ENCODE measurements at places on chromosomes 1 and 21.

GRCh38 chr1:7856345-7856744, 3.5 kb upstream of the UTS2 start:
- DNase-seq: peak; percentile 12

DNA sequence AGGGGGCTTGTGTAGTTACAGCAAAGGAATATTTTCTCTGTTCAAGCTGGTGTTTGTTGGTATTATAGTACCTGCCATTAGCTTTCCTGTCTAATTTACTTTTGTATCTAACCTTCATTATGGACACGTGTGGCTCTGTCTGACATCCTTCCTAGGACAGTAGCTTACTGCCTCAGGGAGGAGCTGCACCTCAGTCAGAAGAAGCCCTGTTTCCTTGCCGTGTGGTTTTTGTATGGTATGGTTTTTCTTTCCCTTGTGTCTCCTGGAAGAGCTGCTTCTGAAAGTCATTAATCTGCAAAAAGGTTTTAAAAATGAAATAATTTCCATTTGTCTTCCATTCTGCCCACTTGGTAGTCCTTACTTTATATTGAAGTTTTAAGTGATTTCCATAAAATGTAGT, 17.4 kb upstream of the CRB1 start:
- no peak for DNase-seq

GRCh38 chr1:230030122-230030821, 36.8 kb upstream of the GALNT2 start:
- no peak for DNase-seq

DNA sequence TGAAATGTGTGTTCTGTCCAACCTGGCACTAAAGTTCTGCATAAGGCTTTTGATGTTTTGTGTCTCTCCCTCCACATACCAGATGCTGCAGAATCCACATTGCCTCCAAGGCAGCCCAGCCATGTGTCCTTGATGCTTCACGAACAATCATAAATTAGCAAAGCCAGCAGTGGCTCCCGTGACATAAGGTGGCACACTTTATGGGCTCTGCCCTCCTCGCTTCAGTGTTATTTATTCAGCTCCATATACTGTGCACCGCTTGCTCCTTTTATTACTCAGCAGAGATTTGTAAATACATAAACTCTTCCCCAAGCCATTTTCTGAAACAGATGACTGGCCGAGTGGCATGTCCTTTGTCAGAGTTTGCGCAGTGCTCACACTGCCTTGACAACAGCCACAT, 112.8 kb upstream of the SLC35F3 start:
- DNase-seq: peak; percentile 8

GRCh38 chr1:99965646-99966375, 4.0 kb upstream of the SLC35A3 start:
- no peak for DNase-seq

DNA sequence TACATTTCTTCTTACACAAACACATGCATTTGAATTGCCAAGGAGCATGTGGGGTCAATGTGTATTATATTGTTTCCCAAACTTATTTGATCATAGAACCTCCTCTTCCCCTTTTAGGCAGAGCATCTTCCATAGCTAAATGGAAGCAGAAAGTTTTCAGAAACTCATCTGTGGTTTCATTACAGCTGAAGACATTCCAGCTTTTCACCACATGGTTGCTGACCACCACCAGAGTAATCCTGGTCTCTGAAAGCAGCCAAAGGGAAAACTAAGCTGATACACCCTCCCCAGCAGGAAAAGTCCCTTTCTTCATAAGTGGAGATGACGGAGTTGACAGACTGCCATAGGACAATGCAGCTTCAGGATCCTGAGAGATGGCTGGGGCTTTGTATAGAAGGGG, 30.2 kb upstream of the OTUD3 start:
- DNase-seq: no peak

DNA sequence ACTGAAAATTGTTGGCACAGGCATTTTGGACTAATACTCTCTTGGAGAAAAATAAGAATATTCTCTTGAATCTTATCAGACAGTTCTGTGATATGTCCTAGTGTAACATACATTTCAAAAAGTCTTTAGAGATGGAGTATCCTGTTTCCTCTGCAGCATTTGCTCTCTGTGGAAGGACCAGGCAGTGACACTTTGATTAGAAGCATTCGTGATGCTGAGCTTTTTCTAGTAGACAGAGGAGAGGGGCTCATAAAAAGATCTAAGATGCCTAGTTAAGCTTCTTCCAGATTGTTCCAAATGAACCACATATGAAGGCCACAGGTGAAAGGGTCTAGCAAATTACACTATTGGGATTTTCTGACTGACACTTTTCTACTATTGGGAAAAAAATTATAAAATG, 120.3 kb downstream of the C1orf21 start:
- DNase-seq: no peak

- no peak for DNase-seq
Measured at GRCh38 chr1:173191011-173191705, 16.0 kb downstream of the TNFSF4 start.

GRCh38 chr1:235882816-235883215, 16.1 kb upstream of the LYST start:
- DNase-seq: no peak

GRCh38 chr1:162736633-162737067, 53.9 kb upstream of the HSD17B7 start:
- DNase-seq: no peak

DNA sequence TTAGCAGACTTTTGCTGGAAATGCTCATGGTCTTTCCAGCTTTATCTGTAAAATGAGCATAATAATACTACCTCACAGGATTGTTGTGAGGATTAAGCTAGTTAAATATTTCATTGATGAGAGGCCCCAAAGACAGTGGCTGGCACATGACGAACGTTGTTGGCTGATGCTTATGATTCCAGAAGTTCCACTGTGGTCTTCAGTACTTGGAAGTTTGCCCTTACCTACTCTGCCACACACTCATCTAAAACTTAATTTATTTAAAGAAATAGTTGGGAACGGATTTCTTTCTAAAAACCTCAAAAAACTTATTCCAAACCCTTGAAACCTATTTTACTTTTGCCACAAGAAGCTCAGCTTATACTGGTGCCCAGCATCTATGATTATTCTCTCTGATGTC, 170.7 kb downstream of the DHRS3 start:
- no peak for DNase-seq

DNA sequence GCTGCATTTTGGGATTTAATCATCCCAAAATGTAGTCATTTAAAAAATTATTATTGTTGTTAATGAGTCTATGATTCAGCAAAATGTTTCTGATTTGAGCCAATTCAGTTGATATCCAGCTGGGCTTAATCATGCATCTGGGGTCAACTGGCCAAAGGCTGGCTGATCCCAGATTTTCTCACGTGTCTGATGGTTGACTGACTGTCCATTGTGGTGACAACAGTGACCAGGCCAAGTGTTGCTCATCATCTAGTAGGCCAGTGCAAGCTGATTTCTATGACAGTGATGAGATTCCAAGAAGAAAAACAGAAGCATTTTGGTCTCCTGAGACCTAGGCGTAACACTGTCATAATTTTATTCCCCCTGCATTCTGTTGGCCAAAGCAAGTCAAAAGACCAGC, 80.1 kb upstream of the ZC3H11B start:
- DNase-seq: no peak

DNA sequence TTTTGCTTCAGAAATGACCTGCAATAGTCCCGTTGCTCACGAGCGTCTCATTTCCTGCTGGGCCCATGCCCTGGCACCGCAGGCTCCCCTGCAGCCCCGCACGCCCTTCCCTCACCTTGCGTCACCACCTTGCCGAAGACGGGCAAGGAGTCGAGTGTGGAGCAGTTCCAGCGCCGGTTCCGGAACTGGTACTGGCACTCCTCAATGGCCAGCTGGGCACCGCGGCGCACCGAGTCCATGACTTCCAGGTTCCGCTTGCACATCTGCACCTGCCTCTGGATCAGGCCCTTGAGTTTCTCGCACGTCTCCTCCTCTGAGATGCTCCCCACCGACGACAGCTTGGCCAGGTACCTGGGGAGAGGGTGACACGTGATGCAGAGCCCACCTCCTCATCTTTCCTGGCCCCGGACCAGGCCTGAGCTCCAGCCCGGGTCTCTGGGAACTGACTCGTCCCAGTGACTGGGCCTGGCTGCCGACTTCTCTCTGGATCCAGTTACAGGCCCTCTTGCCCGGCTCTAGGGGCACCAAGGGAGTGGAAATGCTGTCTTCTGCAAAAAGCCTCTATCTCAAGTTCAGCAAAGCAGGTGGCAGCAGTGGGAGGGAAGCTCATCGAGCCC, 13.3 kb downstream of the WNT4 start:
- no peak for DNase-seq

- DNase-seq: no peak
Measured at GRCh38 chr1:71657891-71658679, 577.2 kb upstream of the ZRANB2 start.

- DNase-seq: no peak
Measured at GRCh38 chr1:901108-901859, 22.4 kb upstream of the SAMD11 start.

GRCh38 chr1:55143684-55144083, 71.5 kb downstream of the USP24 start:
- DNase-seq: peak; percentile 0

- no peak for DNase-seq
Measured at GRCh38 chr1:199490769-199491527, 536.6 kb upstream of the NR5A2 start.

DNA sequence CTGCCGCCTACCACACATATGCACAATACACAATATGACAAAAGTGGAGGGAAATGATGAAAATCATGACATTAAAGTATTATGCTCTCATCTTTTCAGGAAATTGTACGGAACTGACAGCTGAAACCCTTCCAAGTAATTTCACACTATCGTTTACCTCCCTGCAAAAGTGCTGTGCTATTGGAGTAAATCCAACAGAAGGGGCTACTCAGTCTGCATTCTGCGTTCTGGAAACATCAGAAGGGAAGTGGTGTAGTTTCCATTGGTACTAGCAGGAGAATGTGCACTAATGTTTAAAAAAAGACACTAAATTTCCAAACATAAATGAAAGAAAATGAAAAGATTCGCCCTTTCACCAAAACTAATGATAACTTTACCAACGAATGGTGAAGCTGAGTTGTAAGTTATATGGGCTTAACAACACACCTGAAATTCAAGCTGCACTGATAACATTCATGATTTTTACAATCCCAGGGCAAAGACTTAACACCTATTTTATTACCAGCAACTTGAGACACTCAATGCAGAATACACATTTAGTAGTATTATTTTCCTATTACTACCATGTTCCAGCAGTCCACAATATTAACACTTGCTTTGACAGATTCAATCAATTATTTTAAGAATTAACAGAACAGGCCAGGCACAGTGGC, 3.2 kb downstream of the DENND1B start:
- DNase-seq: no peak

GRCh38 chr1:58997060-58997411, 213.2 kb upstream of the JUN start:
- DNase-seq: no peak

DNA sequence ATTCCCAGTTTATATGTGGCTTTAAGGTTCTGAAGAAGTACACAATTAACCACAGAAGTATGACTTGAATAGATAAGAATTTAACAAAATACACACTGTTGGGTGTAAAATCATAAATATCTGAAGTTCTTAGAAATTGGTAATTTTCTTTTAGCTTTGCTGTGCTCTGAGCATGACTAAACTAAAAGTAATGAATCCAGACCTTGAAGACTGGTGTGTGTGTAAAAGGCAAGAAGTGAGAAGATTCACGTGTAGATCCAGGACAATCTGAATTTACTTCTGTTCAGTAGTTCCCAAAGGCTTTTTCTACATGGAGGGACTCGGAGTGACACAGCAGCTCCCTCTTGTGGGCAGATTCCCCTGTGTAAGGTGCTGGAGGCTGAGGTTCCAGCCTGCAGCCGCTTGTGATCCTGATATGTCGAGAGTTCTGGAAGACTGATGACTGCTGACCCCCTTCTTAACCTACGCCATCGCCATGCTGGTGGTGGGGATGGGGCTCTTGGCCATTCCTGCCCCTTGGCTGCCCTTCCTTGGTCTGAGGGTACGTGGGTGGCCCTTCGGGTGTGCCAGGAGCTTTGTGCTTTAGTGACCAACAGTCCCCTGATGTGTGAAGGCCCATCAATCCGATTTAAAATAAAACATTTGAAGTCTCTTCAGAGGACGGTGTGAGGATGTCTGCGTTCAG, 62.7 kb downstream of the ADARB1 start:
- DNase-seq: peak; percentile 28

DNA sequence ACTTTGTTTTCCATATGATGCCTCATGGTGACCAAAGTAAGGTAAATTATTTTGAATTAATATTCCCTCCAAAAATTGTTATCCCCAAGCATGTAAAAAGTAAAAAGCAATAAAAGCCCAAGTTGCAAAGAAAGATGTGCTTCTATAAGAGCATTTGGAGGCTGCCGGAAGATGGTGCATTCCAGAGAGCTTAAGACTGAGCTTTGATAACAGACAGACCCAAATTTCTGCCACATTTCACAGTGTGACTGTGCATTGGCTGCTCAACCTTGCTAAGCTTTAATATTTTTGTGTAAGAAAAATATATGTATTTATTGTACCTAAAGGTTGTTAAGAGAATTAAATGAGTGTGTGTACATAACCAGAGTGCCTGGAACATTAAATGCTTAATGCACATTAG, 67.9 kb downstream of the CYYR1 start:
- no peak for DNase-seq

All from DMS153 (cell line).